ENCODE measurements at places on chromosomes 7 and 10. TPM values are rescaled to one million over a fixed set of nuclear protein-coding genes. Genes with fewer than 3 reads are reported as not detected.

- H3K36me3 ChIP-seq, result no peaks in the 10 kb centered on the region
- peaks cover 2% of the 10 kb centered on the region for H3K4me1 ChIP-seq
- H3K27me3 ChIP-seq, result no peaks in the 10 kb centered on the region
- no peak for DNase-seq
Observed at GRCh38 chr7:51067258-51067657, 249.4 kb downstream of the COBL start.

GRCh38 chr7:28142650-28143049 is 37.9 kb downstream of the JAZF1 start:
- no peaks in the 10 kb centered on the region for H3K36me3 ChIP-seq
- H3K4me1 ChIP-seq, result no peaks in the 10 kb centered on the region
- H3K27me3 ChIP-seq, result no peaks in the 10 kb centered on the region
- no peak overlapping the region for H3K27ac ChIP-seq
- H3K4me3 ChIP-seq, result no peak overlapping the region

DNA sequence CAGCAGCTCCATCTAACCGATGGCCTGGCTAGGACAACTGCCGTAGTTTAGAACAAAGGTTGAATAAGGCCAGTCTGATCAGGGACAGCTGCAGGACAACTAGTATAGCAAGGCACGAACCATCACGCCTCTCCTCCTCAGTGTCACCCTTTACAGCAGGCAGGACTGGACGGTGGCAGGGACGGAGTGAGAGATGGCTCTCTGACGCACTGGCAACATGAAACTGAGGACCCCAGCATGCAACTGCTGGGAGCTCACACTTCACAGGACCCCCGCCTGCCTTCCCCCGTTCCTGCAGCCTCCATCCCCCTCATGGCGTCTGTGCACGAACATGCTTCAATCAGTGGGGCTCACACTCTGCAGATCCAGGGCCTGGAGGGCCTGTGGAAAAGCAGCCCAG is 53.7 kb downstream of the ZRANB1 start:
- no peak overlapping the region for H3K4me3 ChIP-seq
- no peak for DNase-seq
- no peaks in the 10 kb centered on the region for H3K4me1 ChIP-seq

GRCh38 chr7:69411018-69411417 is 187.3 kb upstream of the AUTS2 start:
- H3K36me3 ChIP-seq, result no peaks in the 10 kb centered on the region
- H3K27ac ChIP-seq, result no peak overlapping the region
- H3K4me3 ChIP-seq, result no peak overlapping the region
- H3K4me1 ChIP-seq, result no peaks in the 10 kb centered on the region
- no peaks in the 10 kb centered on the region for H3K27me3 ChIP-seq
- DNase-seq, result no peak

- H3K36me3 ChIP-seq, result no peaks in the 10 kb centered on the region
- no peak overlapping the region for H3K4me3 ChIP-seq
- no peak for DNase-seq
- no peak overlapping the region for H3K27ac ChIP-seq
- H3K27me3 ChIP-seq, result no peaks in the 10 kb centered on the region
- no peaks in the 10 kb centered on the region for H3K4me1 ChIP-seq
Observed at GRCh38 chr10:60849740-60850139, 71.5 kb downstream of the CDK1 start.

Gene PKD2L1
- 0.20 TPM for total RNA-seq

Gene NEURL1
- total RNA-seq, result 0.73 TPM

GRCh38 chr7:49643321-49643720 is 130.1 kb upstream of the VWC2 start:
- no peak for DNase-seq
- peaks cover 6% of the 10 kb centered on the region for H3K4me1 ChIP-seq
- H3K4me3 ChIP-seq, result no peak overlapping the region

DNA sequence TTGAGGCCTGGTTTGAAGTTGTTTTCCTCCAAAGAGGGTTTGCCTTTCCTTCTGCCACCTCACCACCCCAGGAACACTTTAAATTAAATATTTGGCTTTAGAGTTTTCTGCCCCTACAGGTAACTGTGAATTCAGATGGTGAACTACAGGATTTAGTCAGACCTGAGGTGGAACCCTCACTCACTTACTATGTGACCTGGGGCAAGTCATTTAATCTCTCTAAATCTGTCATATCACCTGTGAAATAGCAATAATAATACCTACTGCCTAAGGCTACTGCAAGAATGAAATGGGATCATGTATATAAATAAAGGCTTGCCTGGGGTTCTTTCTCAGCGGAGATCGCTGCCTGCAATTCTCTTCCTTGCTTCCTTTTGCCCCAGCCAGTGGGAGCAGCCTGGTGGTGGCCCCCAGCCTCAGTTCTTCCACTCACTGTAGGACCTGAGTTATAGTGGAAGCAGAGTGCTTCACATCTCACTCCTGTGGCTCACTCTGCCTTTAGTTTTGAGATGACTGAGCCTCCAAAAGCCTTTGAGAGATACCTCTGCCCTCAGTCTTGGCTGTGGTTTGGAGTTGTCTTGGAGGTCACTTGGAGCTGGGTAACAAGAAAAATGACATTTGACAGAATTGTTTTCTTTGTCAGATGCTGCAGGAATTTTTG is 6.1 kb upstream of the ANKRD2 start:
- no peaks in the 10 kb centered on the region for H3K4me1 ChIP-seq
- no peak overlapping the region for H3K27ac ChIP-seq
- no peak for DNase-seq

Gene CALHM2
- total RNA-seq, result 1.2 TPM

DNA sequence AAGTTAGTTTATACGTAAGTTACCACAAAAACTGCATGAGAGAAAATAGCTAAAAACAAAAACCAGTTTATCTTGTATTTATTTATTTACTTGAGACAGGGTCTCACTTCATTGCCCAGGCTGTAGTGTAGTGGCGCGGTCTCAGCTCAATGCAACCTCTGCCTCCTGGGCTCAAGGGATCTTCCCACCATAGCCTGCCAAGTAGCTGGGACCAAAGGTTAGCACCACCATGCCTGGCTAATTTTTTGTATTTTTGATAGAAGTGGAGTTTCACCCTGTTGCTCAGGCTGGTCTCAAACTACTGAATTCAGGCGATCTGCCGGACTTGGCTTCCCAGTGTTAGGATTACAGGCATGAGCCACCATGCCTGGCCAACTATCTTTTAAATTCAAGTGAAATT is 277.4 kb downstream of the PLXDC2 start:
- H3K27ac ChIP-seq, result no peak overlapping the region
- DNase-seq, result no peak
- H3K27me3 ChIP-seq, result no peaks in the 10 kb centered on the region
- no peak overlapping the region for H3K4me3 ChIP-seq

GRCh38 chr10:79947083-79947415 is 1.9 kb downstream of the SFTPD start:
- H3K4me3 ChIP-seq, result no peak overlapping the region
- no peaks in the 10 kb centered on the region for H3K36me3 ChIP-seq
- no peak overlapping the region for H3K27ac ChIP-seq
- H3K4me1 ChIP-seq, result peaks cover 7% of the 10 kb centered on the region

DNA sequence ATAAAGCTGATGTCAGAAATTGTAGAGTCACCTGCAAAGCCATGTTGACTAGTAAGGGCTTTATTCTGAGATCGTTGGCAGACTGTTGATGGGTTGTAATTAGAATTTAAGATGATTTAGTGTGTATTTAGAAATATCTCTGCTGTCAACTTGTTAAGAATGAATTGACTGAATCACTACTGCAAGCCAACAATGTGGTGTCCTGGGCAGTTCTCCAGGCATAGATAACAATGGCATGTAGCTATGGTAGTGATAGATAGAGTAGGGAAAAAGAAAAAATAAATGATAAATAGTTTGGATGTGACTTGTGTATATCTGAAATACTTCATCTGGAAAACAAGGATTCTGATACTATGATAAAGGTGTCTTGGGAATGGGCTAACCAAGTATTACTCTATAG is 640.2 kb downstream of the ARL4A start:
- no peaks in the 10 kb centered on the region for H3K4me1 ChIP-seq
- no peak overlapping the region for H3K4me3 ChIP-seq
- H3K36me3 ChIP-seq, result no peaks in the 10 kb centered on the region

- H3K27ac ChIP-seq, result no peak overlapping the region
- H3K4me3 ChIP-seq, result no peak overlapping the region
- H3K4me1 ChIP-seq, result peaks cover 3% of the 10 kb centered on the region
- DNase-seq, result peak; percentile 57
- H3K36me3 ChIP-seq, result no peaks in the 10 kb centered on the region
Observed at GRCh38 chr10:24519950-24520349, 203.7 kb downstream of the ARHGAP21 start.

- H3K27ac ChIP-seq, result peak overlapping the region; percentile 7
- H3K4me1 ChIP-seq, result no peaks in the 10 kb centered on the region
- no peaks in the 10 kb centered on the region for H3K27me3 ChIP-seq
- no peaks in the 10 kb centered on the region for H3K36me3 ChIP-seq
- H3K4me3 ChIP-seq, result no peak overlapping the region
- DNase-seq, result peak; percentile 54
Observed at GRCh38 chr7:98753989-98754479, 115.8 kb downstream of the TMEM130 start.

- no peak overlapping the region for H3K27ac ChIP-seq
- no peak overlapping the region for H3K4me3 ChIP-seq
- no peak for DNase-seq
- H3K27me3 ChIP-seq, result no peaks in the 10 kb centered on the region
Observed at GRCh38 chr7:730501-731439, 3.7 kb upstream of the PRKAR1B start.

GRCh38 chr7:37683246-37684120 is at the start of gene GPR141:
GPR141 (plus strand) TSS chr7:37683766; CDS start chr7:37740394, 56,628 bp downstream.
- no peaks in the 10 kb centered on the region for H3K27me3 ChIP-seq
- no peak within 1 kb of the TSS for H3K4me3 ChIP-seq
- peaks cover 4% of the 10 kb centered on the region for H3K4me1 ChIP-seq
- no peaks in the 10 kb centered on the region for H3K36me3 ChIP-seq

Gene CYP3A7
- total RNA-seq, result not detected

Gene FAM237B
- total RNA-seq, result not detected

DNA sequence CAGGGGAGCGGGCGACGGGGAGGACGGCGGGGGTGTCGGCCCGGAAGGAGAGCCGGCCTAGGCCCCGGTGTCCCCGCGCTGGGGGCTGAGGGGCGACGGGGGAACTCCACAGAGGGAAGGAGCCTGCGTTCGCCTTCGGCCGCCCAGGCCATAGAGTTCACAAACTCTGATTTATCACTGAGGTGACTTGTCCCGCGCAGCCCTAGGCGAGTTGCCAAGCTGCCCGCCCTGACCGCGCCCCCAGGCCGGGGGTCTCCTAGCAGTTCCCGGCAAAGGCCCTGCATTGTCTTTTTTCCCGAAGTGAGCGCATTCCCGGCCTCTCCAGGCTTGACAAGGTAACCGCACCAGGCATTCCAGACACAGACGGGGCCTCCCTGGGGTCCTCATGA is 2.9 kb upstream of the NKX6-2 start:
- no peaks in the 10 kb centered on the region for H3K4me1 ChIP-seq
- H3K36me3 ChIP-seq, result no peaks in the 10 kb centered on the region
- H3K4me3 ChIP-seq, result peak overlapping the region; percentile 62
- peaks cover 69% of the 10 kb centered on the region for H3K27me3 ChIP-seq
- no peak for DNase-seq

Gene ALOX5
- 1.6 TPM for total RNA-seq

- H3K4me3 ChIP-seq, result no peak overlapping the region
- no peak for DNase-seq
- no peaks in the 10 kb centered on the region for H3K27me3 ChIP-seq
- H3K4me1 ChIP-seq, result peaks cover 10% of the 10 kb centered on the region
- H3K36me3 ChIP-seq, result no peaks in the 10 kb centered on the region
Observed at GRCh38 chr7:131623154-131623553, 66.7 kb upstream of the PODXL start.

DNA sequence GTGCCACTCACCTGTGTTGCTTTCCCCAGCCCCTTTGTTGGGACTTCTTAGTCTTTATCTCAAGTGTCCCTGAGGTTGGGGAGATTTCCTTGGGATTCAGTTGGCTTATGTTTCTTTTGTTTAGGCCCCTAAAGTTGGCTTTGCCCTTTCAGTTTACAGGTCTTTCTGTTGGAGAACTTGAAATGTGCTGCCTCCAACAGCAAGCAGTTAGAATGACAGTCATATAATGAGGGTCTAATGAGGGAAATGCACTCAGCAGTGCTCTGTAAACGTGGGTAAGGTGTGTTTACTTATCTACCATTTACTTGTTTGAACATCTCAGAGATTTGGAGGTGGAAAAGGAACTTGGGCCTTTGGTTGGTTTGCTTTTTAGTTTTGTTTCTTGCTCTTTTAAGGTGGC is 191.4 kb upstream of the STK17A start:
- no peak for DNase-seq
- no peak overlapping the region for H3K27ac ChIP-seq
- H3K4me3 ChIP-seq, result no peak overlapping the region
- no peaks in the 10 kb centered on the region for H3K36me3 ChIP-seq

DNA sequence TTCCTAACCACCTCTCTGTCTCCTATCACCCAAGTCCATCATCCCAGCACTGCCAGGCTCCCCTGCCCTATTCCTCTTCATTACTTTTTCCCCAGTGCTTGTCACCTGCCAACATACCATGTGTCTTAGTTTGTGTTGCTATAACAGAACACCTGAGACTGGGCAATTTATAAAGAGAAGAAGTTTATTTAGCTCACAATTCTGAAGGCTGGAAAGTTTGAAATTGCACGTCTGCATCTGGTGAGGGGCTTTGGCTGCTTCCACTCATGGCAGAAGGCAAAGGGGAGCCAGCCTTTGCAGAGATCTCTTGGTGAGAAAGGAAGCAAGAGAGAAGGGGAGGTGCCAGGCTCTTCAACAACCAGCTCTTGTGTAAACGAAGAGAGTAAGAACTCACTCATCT is 47.3 kb downstream of the DRGX start:
- no peak overlapping the region for H3K27ac ChIP-seq
- no peaks in the 10 kb centered on the region for H3K36me3 ChIP-seq
- H3K27me3 ChIP-seq, result no peaks in the 10 kb centered on the region
- no peak overlapping the region for H3K4me3 ChIP-seq
- DNase-seq, result no peak
- H3K4me1 ChIP-seq, result no peaks in the 10 kb centered on the region

DNA sequence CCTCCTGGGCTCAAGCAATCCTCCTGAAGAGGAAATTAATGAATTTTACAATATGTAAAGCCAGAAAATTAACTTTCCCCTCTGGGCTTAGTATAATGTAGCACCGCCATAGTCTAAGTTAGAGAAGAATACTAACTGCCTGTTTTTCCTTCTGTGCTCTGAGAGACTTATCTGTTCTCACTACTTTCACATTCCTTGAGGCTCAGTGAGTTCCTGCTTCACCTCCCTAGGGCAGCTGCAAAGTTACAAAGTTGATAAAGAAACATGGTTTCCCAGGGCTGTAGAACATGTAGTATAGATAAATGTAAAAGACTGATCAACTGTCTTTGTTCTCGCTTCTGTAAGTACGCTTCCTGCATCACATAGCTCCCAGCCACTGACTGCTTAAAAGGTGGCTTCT is 16.0 kb upstream of the OLAH start:
- no peaks in the 10 kb centered on the region for H3K4me1 ChIP-seq
- H3K4me3 ChIP-seq, result no peak overlapping the region
- DNase-seq, result no peak
- no peak overlapping the region for H3K27ac ChIP-seq
- no peaks in the 10 kb centered on the region for H3K27me3 ChIP-seq

DNA sequence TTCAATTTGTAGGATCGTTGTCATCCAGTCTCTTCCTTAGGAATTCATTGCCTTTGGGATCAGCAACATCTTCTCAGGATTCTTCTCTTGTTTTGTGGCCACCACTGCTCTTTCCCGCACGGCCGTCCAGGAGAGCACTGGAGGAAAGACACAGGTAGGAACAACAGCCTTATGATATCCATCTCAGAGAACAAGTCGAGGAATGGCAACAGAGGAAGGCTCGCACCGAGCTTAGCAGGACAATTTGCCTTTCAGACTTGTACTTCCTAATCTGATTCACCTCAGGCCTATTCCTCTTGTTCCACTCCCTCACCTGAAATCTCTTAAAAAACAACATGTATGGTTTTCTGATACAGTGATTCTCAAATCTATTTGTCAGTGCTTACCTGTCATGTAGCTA is 29.5 kb downstream of the SLC26A4 start:
- no peak for DNase-seq
- H3K4me1 ChIP-seq, result peaks cover 2% of the 10 kb centered on the region
- no peaks in the 10 kb centered on the region for H3K27me3 ChIP-seq
- H3K4me3 ChIP-seq, result no peak overlapping the region
